ENCODE measurements at places on chromosomes 12 and 14.
A peak's percentile ranks its signal among the peaks of the same experiment; 100 is the strongest.

DNA sequence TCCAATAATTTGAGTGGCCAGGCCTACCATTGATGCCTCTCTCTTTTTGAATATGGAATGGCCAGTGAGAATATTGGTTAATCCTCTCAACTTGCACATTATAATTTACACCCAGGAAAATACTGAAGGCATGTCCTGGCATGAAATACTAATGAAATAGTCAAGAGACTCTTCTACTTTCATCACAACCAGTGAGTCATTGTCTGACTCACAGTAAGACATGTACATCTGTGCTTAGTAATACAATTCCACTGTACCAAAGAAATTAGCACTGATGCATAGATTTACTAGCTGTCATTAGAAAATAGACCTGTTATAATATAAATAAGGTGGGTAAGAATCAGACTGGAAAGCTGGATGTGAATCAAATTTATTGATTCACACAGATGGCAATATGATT is 31.6 kb downstream of the KCNC2 start:
- no peak for DNase-seq

DNA sequence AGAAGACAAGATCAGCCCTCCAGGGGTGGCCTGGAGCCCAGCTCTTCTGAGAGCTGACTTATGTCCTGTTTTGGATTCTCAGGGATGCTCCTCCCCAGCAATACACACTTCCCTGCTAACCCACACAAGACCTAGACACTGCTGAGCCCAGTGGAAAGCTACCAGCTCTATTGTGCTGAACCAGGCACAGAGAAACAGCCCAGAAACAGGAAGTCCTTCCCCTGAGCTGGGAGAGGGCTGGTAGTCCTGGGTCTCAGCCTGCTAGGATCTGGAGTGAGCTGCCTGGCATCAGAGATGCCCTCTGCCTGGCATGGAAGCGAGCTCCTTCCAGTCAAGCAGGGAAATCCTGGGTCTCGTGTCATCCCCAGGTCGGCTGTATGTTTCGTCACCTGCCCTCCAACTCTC is 1.2 kb upstream of the LAG3 start:
- no peak for DNase-seq

DNA sequence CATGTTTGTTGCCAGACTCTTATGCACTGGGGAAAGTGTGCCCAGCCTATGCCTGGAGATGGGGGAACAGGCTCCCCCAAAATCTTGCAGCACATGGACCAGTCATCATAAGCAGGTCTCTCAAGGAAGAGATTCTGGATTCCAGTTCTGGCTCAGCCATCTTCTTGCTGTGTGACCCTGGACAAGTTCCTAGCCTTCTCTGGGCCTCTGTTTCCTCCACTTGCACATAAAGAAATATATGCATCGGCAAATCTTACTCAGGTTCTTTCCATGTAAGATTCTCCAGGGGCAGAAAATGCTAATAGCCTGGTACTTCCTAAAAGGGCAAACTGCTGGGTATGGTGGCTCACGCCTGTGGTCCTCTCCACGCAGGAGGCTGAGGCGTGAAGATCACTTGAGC is 7.2 kb downstream of the OAS3 start:
- no peak for DNase-seq

- no peak for DNase-seq
Observed at GRCh38 chr14:101083564-101084435, 180.3 kb upstream of the RTL1 start.

GRCh38 chr12:72270961-72271360 is 1.2 kb upstream of the TRHDE start:
- DNase-seq, result no peak

GRCh38 chr12:5166976-5167375 is 123.3 kb downstream of the KCNA5 start:
- no peak for DNase-seq

GRCh38 chr12:30548203-30548602 is 147.5 kb downstream of the IPO8 start:
- no peak for DNase-seq

GRCh38 chr12:71195338-71195896 is 37.6 kb upstream of the TSPAN8 start:
- no peak for DNase-seq

GRCh38 chr12:67693894-67694293 is 45.3 kb downstream of the DYRK2 start:
- no peak for DNase-seq

- DNase-seq, result no peak
Observed at GRCh38 chr14:79551523-79551922, 659.8 kb downstream of the DIO2 start.

DNA sequence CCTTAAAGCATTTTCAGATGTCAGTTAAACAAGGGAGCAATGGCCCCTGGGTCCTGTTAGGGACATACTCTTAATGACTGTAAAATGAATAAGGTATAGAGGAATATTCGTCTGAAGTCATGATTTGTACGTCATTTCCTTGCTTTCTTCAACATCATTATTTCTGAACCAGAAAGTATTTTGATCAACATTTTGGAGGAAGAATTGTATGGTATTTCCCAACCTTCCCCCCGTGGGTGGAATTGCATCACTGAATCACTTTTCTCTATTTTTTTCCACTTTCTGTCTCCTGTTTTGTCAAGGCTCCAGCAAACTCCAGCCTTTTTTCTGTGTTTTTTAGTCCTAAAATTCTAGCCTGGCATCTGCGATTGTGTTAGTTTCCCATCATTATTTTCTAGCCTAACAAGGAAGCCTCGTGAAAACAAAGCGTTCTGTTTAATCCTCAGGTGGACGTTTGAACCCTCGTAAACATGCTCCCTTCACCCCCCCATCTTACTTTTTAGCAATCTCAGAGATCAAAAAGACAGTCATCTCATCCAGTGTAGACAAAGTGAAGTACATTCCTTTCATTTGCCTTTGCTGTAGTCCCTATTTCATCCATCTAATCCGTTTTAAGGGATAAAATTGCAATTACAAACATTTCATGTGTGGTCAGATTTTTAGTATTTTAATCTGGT is 62.3 kb downstream of the ETV6 start:
- no peak for DNase-seq

- DNase-seq, result no peak
Observed at GRCh38 chr14:55914771-55915170, 203.4 kb upstream of the PELI2 start.

DNA sequence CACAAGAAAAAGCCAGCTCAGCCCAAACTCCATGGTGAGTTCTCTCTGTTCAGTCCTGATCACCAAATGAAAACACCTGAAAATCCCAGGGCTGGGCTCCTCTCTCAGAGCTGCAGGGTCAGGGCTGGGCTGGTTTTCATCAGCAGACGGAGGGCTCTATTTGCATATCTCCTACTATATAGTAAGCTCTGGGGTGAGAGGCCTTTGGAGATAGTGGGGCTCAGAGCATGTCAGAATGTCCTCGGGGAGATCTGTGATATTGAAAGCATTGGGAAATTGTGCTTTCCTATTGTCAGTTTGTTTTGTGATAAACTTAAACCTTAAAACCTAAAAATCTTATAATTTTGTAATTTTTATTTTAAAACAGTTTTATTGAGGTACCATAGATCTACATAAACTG is 742.6 kb downstream of the TMEM121 start:
- DNase-seq, result no peak

DNA sequence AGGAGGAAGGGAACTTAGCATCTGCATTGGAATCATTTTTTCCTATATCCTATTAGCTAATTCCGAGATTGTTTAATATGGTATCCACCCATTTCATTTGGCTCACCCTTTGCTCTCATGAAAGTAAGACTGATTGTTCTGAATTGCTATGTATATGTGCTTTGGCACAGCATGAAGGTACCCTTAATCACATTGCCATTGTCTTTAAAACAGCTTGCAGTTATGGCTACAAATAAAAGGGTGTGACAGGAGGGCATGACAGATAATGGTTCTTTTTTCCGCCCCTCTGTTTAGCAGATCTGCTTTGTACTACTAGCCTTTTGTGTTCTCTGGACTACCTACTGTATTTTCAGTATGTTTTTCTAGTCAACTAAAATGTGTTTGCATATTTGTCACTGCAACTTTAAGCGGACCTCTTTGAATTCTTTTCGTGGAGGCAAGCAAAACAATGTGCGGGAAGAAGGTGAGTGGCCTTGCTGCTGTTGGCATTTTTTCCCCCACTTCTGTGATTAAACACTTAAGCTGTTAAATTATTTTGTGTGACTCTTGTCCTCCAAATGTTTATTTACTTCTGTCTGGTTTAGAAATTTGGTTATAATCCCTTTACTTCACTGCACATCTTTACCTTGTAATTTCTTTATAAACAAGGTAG is 35.8 kb downstream of the FBXO34 start:
- DNase-seq, result no peak

GRCh38 chr12:31970199-31970598 is 11.0 kb downstream of the RESF1 start:
- DNase-seq, result no peak

DNA sequence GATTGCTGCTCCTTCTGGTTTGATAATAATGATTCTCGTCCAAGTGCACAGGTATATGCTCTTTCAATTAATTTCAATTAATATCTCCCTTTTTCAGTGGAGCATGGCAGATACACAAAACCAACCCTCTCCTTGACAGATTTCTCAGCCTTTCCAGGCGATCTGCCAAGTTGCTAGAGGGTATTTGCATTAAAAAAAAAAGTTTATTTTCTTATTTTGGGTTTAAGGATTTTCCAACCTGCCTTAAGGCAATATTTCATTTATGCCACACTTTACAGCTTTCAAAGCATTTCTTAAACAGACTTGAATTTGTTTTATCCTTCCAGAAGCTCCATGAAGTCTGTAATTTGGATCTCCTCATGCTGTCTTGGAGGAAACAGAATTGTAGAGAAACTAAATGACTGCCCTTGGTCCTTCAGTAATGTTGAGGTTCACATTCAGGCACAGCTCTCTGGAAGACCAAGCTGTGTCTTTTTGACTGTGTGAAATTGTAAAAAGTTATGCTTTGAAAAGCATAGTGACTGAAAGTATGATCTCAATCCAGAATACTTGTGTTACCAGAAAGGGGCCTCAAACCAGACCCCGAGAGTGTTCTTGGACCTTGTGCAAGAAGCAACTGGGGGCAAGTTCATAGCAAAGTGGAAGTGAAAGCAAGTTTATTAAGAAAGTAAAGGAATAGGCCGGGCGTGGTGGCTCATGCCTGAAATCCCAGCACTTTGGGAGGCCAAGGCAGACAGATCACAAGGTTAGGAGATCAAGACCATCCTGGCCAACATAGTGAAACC is 2.3 kb downstream of the DGLUCY start:
- DNase-seq, result peak; percentile 19

DNA sequence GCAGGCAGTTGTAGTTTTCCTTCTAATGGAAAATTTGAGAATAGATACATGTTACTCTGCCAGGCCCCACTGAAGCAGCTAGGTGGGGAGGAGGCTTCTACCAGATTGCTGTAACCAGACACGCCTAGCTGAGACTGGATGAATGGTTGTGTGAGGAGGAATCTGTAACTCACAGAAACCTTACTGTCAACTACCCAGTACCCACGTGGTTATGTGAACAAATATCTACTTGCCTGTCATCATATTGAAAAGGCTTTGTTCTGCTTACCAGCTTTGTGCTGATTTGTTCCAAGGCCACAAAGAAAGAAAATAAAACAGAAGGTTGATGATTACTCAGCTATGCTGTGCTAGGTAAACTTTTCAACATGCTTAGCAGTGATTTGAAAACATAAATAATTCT is 167.2 kb downstream of the CAPZA3 start:
- no peak for DNase-seq

DNA sequence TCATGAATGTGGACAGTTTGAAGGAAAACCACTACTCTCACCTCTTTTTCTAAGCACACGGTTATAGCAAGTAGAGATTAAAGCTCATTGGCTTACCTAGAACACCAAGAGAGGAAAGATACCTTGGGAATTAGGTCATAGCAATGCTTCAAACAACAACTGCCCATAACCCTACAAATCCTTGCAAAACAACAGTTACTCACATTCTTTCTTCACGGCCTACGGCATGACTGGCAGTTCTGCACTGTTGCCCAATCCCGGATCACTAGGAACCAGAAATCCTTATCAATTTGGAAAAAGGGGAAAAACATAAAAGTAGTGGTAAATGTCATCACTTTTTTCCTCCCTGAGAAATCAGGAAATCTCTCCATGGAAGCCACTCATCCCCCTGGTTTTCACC is 9.6 kb upstream of the ISM2 start:
- no peak for DNase-seq

GRCh38 chr14:37230551-37231194 is 32.9 kb downstream of the MIPOL1 start:
- DNase-seq, result no peak

- no peak for DNase-seq
Observed at GRCh38 chr14:90427848-90428426, 31.1 kb downstream of the CALM1 start.

- no peak for DNase-seq
Observed at GRCh38 chr12:112514926-112515642, 96.3 kb downstream of the PTPN11 start.

DNA sequence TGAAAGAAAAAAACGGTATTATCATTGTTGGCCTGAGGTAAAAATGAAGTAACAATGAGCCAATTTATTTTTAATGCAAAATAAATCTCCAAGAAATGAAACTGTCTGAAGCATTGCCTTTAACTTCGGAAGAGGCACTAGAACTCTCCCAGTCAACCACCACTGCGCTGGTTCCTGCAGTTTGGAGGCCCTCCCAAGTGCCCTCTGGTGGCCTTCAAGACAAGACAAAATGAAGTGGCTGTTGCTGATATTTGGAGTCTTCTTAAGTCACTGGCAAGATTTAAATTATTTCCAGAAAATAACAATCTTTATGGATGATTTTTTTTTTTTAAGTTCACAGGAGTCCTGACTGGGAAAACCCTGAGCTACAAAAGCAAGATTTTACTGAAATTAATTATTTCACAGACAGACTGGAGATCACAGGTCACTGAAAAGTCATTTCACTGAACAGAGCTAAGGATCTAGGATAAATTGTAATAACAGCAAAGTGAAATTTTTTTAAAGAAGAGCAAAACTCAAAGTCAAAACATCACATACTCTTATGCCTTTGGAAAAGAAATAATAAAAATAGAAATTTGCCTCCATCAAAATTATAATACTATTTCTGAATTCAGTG is 58.2 kb downstream of the DICER1 start:
- DNase-seq, result peak; percentile 13

DNA sequence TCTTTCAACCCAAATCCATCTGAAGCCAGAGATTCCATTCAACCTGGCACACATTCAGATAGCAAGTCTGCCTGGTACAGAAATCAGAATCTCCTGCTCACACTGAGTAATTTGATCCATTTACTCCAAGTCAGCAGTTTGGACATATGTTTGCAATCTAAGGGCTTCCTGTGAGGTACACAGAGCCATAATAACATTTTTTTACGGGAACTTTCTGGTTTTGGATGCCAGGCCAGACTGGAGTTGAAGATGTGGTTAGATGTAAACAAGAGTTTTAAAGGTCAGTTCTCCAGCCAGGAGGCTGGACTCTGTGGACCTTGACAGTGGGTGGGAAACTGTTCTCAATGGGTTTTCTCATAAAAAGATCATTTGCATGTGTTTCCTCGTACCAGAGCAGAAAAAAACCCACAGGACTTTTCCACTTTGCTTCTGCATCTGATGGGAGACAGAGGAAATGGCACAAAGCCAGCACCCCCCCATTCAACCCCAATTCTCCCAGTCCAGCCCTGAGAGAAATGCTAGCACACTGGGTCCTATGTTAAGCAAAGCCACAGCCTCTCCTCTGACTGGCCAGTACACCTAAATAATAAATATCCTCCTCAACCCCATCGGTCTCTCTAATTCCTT is 17.7 kb upstream of the TSPAN11 start:
- DNase-seq, result no peak

Measured in stimulated activated CD4-positive, alpha-beta T cell treated with anti-CD3 and anti-CD28 coated beads, Interleukin-4, amount 100 ng/mL, for 1 hour (primary cell).